ENCODE measurements at places on chromosomes 1 and 21. TPM values are rescaled to one million over a fixed set of nuclear protein-coding genes. Genes with fewer than 3 reads are reported as not detected.

Gene KRTAP12-2
- polyA plus RNA-seq: not detected

Gene OR2T35
- not detected for polyA plus RNA-seq

Gene ACTN2
- 0.81 TPM for polyA plus RNA-seq

Gene EXTL1
- polyA plus RNA-seq: not detected

Gene DCDC2B
- polyA plus RNA-seq: not detected

Gene SPRR2F
- polyA plus RNA-seq: not detected

All from liver (tissue), 10 donors.